ENCODE measurements at places on chromosomes 13 and 19. TPM values are rescaled to one million over a fixed set of nuclear protein-coding genes. Genes with fewer than 3 reads are reported as not detected.
A peak's percentile ranks its signal among the peaks of the same experiment; 100 is the strongest.

Gene PNMA8A
- not detected for polyA plus RNA-seq

Gene IZUMO2
- polyA plus RNA-seq, result not detected

Gene ERICH6B
- polyA plus RNA-seq, result not detected

Gene NUDT19
- 5.0 TPM for polyA plus RNA-seq

Gene PTPRS
- 0.30 TPM for polyA plus RNA-seq

Gene HSD17B14
- polyA plus RNA-seq, result 1.1 TPM

Gene ZNF709
- 1.1 TPM for polyA plus RNA-seq

Gene ODAD3
- polyA plus RNA-seq, result not detected

Gene LGALS14
- not detected for polyA plus RNA-seq

Gene BST2
- polyA plus RNA-seq, result 192 TPM

Gene ZNF154
- 2.2 TPM for polyA plus RNA-seq

Gene ICAM4
- 0.95 TPM for polyA plus RNA-seq

Gene TMPRSS9
- polyA plus RNA-seq, result not detected

Gene CEACAM20
- not detected for polyA plus RNA-seq

Gene MIR17HG
- 0.26 TPM for polyA plus RNA-seq

DNA sequence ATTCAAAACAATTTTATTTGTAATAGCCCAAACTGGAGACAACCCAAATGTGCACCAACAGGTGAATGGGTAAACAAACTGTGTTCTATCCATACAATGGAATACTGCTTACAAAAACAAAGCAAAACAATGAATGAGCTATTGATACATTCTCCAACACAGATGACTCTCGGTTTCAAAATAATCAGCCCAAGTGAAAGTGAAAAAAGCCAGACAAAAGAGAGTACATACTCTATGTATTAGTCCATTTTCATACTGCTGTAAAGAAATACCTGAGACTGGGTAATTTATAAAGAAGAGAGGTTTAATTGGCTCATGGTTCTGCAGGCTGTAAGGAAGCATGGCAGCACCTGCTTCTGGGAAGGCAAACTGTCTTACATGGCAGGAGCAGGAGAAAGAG lies 65.2 kb upstream of the LRCH1 start:
- DNase-seq, result no peak

- no peak for DNase-seq
These were observed 16.0 kb downstream of the SPATA13 start for GRCh38 chr13:24176351-24177101.

- peak; percentile 49 for DNase-seq
These were observed at the start of gene NAT14 for GRCh38 chr19:55484593-55485438. TSS of gene NAT14 (plus strand) at chr19:55485188. CDS start at chr19:55485709, 521 bp downstream.

DNA sequence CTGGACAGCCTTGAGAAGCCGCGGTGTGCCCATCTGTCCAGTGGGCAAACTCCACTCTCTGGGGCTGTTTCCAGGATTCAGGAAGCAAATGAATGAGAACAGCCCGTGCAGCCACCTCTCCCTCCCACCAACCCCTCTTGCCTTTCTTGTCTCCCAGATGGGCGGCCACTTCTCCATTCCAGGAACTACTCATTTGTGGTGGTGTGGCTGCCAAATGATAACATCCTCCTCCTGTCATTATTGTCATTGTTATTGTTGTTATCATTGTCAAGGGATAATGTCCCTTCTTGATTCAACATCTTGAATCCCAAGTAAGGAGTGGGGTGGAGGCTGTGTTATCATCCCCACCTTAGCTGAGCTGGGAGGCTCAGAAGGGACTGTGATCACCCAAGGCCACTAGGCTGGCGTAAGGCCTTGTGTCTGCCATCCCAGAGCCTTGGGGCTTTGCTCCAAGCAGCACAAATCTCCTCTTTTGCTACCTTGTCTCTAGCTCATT lies 1.6 kb downstream of the DNM2 start:
- DNase-seq, result no peak

- no peak for DNase-seq
These were observed 110.6 kb downstream of the PCDH9 start for GRCh38 chr13:67119481-67119894.

GRCh38 chr19:46232029-46232428 lies 2.5 kb downstream of the IGFL1 start:
- DNase-seq, result no peak

GRCh38 chr19:16143399-16144215 lies at the start of gene HSH2D:
TSS of gene HSH2D (plus strand) at chr19:16143685. CDS start at chr19:16148751, 5,066 bp downstream.
- peak; percentile 75 for DNase-seq

- no peak for DNase-seq
These were observed 9.8 kb upstream of the CDC42EP5 start for GRCh38 chr19:54482889-54483288.

- no peak for DNase-seq
These were observed 64.5 kb downstream of the RAP2A start for GRCh38 chr13:97498419-97498818.

DNA sequence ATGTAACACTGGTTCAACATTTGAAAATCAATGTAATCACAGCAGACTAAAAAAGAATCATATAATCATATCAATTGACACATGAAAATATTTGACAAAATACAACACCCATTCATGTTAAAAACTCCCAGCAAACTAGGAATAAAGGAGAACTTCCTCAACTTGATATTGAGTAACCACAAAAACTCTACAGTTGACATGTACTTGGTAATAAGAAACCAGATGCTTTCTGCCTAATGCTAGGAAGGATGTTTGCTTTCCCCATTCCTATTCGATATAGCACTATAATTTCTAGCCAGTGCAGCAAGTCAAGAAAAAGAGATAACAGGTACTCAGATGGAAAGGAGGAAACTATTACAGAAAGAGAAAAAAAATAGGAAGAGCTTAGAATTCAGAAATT lies 26.9 kb downstream of the UFM1 start:
- DNase-seq, result no peak

GRCh38 chr19:42282819-42283187 lies 13.8 kb downstream of the CIC start:
- no peak for DNase-seq

DNA sequence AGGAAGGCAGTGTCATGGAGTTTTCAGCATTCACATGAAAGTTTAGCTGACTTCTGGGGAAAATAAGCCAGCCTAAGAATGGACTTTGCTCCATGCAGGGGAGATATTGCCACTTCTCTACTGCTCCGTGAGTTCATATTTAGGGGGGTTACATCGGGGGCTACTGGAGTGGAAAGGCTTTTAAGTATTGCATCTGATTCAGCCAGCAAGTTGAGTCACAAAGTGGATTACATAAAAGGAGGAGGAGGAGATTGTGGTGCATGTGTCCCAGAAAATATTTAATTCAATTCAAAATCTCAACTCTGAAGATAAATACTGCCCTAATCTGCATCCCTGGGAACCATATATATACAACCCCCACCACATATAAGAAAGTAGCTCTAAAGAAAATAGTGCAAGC lies 617.2 kb downstream of the DCT start:
- DNase-seq, result no peak

- no peak for DNase-seq
These were observed 5.7 kb downstream of the SHISA7 start for GRCh38 chr19:55437410-55437809.

DNA sequence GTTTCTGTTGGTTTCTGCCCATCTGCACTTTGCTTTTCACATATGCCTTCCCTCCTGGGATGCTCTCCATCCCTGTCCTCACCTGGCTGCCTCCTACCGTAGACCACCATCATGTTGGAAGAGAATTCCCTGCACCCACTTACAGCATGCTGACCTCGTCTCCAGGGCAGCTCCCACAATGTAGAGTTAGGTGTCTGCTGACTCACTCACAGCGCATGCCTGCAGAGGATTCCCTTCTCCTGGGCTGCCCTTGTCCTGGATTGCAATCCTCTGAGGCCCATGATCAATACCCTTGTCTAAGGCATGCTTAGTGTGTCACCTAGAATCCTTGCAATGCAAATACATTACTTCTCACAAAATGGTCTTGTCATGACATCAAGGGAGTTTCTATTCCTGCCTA lies 43.6 kb downstream of the STOML3 start:
- no peak for DNase-seq

DNA sequence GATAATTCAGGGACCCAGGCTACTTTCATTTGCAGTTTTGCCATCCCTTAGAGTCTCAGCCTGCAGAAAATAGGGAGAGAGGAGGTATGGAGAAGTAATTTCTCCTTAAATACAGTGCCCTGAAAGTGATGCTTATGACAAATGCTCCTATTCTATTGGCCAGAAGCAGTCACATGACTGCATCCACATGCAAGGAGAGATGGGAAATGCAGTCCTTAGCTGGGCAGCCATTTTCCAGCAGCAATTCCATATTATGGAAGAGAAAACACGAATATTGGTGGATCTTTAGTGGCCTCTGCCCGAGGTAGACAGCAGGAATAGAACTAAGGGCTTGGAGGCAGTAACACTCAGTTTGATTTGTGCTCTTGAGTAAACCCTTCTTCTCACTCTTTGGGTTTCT lies 39.4 kb downstream of the VAV1 start:
- no peak for DNase-seq

DNA sequence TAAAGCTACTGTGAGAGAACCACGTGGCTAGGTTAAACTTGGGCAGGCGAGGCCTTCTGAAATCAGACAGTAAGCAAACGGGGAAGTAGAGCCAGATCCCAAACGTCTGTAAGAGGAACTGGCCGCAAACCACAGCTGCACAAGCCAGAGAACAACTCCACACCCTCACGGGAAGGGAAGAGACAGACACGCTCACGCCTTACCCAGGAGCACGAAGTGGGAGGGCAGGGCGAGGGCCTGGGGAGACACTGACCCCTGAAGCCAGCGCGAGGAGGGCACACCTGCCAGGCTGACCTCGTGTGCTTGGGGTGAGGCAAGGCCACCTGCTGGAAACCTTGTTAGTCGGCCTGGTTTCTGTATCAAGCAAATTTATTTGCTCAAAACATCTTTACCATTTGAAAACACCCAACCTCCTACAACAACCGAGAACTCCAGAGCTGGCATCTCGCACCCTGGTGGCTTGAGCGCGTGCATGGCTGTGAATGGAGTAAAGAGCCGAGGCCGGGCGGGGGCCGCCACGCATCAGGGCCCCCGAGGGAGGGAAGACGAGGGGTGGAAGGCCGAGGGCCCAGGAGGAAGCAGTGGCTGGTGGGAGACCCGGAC lies 7.3 kb downstream of the POLR2E start:
- peak; percentile 71 for DNase-seq
